Right cardiac atrium (tissue), 5 donors: ENCODE measurements at places on chromosomes 4 and X. TPM values are rescaled to one million over a fixed set of nuclear protein-coding genes. Genes with fewer than 3 reads are reported as not detected.

DNA sequence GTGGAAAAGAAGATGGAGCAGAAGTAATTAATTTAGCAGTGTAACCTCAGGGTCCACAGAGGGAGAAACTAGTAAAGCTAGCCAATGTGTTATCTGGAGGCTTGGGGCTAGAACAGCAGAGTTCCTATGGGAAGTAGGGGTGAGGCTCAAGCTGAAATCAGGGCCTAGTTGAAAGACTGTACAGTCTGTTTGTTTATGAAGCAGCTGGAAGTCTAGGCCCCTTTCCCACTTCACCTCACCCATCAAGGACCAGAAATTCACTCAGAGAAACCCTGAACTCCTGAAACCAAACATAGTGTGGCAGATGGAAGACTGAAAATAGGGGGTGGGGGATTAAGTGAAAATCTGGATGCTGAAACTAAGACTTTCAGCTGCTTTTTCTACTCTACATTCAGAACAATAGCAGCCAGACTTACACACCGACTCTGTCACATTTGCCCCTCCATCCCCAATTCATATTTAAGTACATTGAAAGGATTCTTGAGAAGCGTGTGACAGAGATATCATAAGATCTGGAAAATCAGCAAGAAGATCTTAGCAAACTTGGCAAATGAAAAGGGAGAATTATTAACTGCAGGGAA lies 32.6 kb upstream of the FAM241A start:
- DNase-seq, result no peak

DNA sequence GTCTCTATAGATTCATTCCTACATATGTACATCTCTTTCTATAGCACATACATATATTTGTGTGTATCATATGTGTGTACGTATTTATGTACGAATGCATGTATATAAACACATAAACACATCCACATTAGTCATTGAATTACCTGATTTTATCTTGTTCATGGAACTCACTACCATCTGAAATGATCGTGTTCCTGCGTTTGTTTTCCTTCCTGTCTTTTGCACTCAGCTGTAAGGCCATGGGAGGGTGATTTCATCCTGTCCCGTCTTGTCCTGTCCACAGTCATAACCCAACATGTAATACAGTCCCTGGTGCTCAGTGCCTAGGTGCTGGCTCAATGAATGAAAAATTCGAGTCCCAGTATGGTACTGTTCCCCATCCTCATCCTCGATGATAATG lies 191.8 kb upstream of the PSAPL1 start:
- no peak for DNase-seq

- no peak for DNase-seq
These were observed 887.1 kb upstream of the FRG1 start for GRCh38 chr4:189053621-189054020.

DNA sequence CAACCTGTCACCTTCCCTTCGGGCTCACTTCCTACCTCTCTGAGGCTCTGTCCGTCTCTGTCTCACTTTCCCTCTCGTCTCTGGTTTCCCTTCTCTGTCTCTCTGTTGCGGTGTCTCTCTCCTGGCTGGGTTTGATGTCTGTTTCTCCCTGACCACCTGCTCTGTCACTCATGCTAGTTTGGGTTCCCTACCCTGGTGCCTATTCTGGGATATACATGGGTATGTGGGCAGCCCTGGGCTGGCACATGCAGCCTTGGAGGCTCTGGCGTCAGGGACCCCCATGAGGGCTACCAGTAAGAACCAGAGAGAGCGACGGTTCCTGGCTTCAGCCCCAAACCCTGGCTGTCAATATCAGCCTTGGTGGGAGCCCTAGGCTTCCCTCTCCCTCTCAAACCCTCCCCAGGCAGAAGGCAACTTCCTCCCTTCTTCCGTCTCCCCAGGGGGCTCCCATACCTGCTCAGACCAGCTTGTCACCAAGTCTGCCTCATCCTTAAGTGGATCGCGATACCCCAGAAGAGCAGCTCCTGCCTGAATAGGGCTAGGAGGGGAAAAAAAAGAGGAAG lies 314 bp downstream of the DNASE1L1 start:
- DNase-seq, result no peak

Gene EXOC1
- 23.8 TPM for total RNA-seq

DNA sequence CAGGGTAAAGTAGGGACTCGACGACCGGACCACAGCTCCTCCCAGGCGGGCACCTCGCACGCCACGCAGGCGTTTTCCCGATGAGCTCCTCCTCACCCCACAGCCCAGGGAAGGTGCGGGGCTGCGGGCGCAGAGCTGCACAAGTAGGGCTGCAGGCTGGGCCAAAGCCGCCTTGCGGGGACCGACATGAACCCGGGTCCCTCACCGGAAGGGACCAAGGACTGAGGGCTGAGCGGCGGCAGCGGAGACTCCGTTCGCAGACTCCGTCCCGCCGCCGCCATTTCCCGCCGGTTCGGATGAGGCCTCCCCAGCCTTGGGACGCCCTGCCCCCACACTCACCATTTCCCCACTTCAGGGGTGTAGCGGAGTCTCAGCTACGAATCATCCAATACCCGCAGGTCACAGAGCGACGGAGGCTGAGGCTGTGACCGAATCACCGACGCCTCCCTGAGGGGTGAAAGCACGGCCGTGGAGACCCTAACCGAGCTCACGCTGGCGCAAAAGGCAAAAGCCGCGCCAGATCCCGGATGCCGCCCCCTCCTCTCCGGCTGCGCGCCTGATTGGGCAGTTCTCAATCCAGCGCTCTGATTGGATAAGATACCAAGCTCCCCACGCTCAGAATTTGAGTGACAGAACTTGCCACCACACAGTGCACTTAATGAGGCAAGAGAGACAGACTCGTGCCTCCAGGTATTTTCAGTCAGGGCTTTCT lies at the start of gene ZNF732:
Gene ZNF732 (minus strand): TSS at position 506 of the 712 bp plus-strand sequence. CDS start 164 bp downstream, at position 342.
- peak; percentile 54 for DNase-seq

- no peak for DNase-seq
These were observed 55.4 kb upstream of the DHX15 start for GRCh38 chr4:24639714-24640113.

DNA sequence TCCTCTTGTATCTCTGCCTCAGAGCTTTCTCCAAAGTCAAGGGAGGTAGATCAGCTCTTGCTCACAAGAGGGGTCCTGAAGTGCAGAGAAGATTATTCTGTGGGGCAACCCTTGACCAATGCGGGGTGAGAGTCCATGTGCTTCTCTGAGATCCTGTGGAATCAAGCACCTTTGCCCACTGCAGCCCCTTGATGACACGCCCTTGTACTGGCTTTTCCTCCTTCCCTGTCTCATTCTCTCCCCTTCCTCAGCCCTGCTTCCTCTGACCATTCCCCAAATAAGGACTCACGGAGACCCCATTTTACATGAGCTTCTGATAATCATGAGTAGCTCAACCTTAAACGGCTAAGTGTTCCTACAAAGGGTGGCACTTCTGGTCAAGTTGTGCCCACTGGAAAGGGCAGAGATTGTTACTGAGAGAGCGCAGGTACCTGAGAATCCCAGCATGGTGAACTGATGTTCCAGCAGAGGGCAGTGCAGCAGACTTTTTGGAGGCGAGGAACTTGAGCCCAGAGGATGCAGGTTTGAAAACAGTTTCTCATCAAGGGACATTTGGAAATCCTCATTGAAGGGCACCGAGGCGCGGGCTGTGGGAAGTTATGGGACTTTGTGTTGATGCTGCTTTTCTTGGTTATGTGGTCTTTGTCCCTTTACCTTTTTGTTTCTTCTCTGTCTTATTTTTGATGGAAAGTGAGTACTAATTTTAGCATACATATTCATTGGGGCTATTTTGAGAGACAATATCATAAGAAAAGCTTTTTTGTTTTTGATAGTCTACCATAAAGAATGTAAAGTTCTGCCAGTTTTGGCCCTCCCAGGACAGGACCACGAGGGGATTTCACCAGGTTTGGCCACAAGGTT lies 201.3 kb downstream of the RBM46 start:
- DNase-seq, result peak; percentile 71

DNA sequence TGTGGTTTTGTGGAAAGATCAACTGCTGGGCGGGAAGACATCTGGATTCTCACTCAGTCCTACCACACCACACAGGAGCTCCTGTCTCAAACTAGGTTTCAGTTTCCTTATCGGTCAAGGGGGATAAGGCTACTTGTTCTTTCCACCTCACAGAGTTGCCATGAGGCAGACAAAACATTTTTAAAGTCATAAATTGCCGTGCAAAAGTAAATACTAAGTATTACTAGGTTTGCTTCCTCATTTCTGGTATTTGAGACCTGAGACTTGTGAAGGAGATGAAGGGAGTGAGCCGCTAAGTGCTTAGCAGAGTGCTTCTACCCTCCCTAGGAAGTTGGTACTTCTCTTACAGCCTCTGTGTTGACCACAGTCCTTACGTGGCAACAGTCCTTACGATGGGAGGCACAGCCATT lies 1.5 kb downstream of the LAP3 start:
- DNase-seq, result no peak

Gene CENPVL2
- not detected for total RNA-seq

GRCh38 chr4:147546349-147546748 lies 65.5 kb downstream of the EDNRA start:
- DNase-seq, result no peak

GRCh38 chr4:42302348-42302747 lies 94.9 kb upstream of the SHISA3 start:
- no peak for DNase-seq

DNA sequence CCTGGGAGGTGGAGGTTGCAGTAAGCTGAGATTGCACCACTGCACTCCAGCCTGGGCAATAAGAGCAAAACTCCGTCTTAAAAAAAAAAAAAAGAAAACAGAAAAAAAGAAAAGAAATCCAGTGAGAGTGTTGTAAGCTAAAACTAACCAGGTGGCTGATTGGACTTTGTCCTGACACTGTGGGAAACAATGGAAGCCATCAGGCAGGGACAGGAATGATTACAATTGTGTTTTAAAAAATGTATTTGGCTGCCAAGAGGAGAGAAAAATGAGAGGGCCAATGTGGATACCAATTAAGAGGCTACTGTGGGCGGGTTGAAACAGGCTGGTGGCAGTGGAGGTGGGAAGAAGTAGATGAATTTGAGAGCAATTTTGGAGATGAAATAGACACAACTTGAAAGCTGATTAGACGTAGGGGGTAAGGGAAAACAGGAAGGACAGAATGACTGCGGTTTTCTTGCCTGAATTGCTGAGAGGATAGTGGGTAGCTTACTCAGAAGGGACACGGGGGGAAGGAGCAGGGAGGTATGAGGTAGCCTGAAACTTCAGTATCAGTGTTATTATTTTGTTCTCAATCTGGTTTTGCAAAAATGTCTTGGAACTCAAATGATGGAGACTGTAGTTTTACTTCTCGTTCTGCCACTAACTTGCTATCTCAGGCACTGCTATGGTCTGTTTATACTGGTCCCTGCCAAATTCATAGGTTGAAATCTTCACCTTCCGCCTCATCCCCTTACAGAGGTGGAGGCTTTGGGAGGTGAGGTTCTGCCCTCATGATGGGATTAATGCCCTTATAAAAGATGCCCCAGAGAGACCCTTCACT lies 45.6 kb upstream of the CHRNA9 start:
- DNase-seq, result no peak

DNA sequence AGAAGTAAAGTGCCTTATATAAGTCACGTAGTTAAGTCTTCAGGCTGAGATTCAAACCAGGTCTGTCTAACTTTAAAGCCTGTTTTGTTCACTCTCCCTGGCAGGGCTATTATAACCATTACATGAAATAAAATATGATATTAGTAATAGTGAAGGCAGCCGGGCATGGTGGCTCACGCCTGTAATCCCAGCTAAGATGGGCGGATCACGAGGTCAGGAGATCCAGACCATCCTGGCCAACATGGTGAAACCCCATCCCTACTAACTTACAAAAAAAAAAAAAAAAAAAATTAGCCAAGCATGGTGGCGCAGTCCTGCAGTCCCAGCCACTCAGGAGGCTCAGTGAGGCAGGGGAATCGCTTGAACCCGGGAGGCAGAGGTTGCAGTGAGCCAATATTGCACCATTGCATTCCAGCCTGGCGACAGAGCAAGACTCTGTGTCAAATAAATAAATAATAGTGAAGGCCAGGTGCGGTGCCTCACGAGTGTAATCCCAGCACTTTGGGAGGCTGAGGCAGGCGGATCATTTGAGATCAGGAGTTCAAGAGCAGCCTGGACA lies 22.1 kb upstream of the SOWAHD start:
- DNase-seq, result no peak

- DNase-seq, result peak; percentile 19
These were observed 78.0 kb downstream of the HMX1 start for GRCh38 chr4:8793571-8794160.

Gene CT45A1
- not detected for total RNA-seq

- no peak for DNase-seq
These were observed 6.2 kb upstream of the PUDP start for GRCh38 chrX:7154041-7154597.

DNA sequence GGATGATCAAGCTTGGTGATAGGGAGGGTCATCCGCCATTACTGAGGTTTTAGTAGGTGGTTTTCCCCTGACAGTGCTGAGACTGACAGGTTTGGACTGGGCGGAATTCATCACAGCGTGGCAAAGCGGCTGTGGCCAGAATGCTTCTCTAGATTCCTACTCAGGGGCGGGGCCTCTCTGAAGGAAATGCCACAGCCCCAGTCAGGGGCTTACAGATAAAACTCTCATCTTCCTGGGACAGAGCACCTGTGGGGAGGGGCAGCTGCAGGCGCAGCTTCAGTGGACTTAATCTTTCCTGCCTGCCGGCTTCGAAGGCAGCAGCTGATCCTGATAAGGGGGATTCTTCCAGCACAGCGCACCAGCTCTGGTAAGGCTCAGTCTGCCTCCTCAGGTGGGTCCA lies 316.7 kb downstream of the RPA4 start:
- no peak for DNase-seq

DNA sequence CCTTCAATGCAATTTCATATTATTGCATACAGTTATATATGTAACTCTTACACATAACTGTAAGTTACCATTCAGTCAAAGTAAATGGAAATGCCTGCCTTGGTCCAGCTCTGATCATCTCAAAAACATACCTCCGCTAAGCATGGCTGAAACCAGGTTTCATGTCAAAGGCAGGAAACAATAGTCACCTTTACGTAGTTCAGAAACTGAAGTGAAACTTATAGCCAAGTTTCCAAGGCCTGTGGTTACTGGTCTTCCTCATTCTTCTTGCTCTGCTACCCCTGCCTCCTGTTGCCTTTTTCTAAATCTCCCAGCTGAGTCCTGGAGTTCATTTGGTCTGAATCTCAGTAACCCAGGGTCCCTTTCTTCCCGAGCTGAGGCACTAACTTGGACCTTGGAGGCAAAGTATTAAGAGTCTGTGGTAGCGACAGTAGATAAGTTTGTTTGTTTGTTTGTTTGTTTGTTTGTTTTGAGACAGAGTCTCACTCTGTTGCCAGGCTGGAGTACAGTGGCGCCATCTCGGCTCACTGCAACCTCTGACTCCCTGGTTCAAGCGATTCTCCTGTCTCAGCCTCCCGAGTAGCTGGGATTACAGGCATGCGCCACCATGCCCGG lies 30.8 kb downstream of the DAPP1 start:
- DNase-seq, result no peak

GRCh38 chr4:967113-968104 lies 6.0 kb downstream of the DGKQ start:
- DNase-seq, result peak; percentile 66

- no peak for DNase-seq
These were observed 164.9 kb downstream of the MAML3 start for GRCh38 chr4:139988863-139989765.

Gene GLA
- total RNA-seq, result 18.2 TPM

GRCh38 chr4:14070289-14070880 lies 442.9 kb upstream of the BOD1L1 start:
- DNase-seq, result no peak

GRCh38 chr4:11626066-11626465 lies 197.4 kb upstream of the HS3ST1 start:
- DNase-seq, result no peak

GRCh38 chr4:93771640-93772411 lies 56.7 kb upstream of the ATOH1 start:
- DNase-seq, result no peak

Gene PAGE2
- total RNA-seq, result not detected

- no peak for DNase-seq
These were observed 35.7 kb upstream of the ANK2 start for GRCh38 chr4:113013751-113014150.
